Stimulated activated CD8-positive, alpha-beta memory T cell treated with anti-CD3 and anti-CD28 coated beads, Interleukin-15, amount 100 ng/mL, for 48 hours (primary cell): ENCODE measurements at places on chromosomes 5 and 9.

- no peak for DNase-seq
Measured at GRCh38 chr9:95581900-95582299, 65.1 kb upstream of the PTCH1 start.

DNA sequence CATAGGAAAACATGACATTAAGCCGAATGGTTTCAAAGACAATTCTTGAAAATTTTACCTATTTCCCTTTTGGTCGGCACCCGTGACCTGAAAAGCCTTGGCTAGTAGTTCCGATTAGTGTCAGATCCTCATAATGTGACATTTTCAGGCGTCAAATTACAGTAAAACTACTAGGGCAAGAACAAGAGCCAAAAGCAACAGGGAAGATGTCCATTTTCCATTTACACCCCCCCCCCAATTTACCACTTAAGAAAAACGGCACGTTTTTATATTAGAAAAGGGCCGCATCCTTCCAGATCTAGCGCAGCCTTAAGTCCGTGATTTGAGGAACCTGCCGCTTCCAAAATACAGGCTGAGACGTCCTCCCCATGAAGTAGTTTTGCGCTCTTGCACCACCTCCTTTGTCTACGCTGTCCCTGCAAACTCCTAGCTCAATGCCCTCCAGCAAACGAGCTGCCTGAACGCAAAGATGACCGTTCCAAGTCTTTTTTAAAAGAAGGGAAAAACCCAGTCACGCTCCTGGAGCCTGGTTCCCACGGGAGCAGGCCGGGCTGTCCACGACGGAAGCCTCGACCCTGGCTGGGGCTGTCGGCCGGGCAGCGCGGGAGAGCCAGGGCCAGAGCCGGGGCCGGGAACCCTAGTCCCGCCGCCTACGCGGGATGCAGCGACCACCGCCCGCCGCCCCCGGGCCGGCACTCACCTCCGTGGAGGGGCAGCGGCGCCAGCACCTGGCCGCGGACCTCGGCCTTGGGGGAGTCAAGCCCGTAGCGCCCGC, 616 bp downstream of the RNF130 start:
- no peak for DNase-seq

GRCh38 chr5:121188849-121189248, 662.8 kb upstream of the FTMT start:
- DNase-seq = no peak

GRCh38 chr5:72662936-72663335, 153.5 kb upstream of the TNPO1 start:
- DNase-seq = no peak

DNA sequence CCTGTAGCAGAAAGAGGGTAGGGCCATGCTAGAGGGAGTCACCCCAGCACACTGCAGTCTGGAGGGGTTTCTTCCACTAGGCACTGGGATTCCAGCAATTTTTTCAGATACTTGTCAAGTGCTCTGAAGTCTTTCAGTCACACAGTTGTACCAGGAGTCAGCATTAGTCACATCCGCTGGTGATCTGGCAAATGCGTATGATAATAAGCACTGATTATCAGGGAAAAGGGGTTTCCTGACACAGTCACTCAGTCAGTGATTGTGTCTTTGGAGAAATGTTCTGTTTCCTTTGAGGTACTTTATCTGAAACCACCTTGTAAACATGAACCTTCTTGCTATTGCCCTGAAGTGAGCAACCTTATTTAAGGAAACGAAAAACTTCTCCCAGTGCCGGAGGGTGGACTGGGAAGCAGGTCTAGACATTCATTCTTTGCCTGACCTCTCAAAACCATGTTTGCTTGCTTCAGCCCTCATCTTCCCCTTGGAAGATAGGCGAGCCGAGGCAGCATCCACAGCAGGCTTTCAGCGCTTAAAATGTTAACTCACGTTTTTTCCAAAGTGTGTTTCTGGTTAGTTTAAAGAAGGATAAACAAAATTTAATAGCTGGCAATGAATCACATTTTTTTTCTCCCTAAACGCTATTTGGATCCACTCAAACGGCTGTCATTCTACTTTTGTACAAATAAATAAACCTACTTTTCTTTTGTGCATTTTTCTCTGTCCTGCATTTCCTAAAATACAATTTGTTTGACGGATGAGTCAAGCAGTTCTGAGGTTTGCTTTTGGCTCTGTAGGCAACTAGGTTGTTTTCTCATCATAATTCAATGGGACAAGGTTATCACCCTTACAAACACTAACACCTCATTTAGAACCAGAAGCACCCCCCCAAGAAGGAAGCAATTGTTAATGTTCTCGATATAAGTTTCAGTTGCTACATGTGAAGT, 77.7 kb downstream of the FOXD1 start:
- no peak for DNase-seq

GRCh38 chr9:122394265-122395125, 23.7 kb downstream of the PTGS1 start:
- no peak for DNase-seq
